Neural crest cell (in vitro differentiated cells): ENCODE measurements at places on chromosomes 16 and 17. TPM values are rescaled to one million over a fixed set of nuclear protein-coding genes. Genes with fewer than 3 reads are reported as not detected.

- no peak for DNase-seq
Observed at GRCh38 chr17:13484020-13484419, 117.7 kb downstream of the HS3ST3A1 start.

DNA sequence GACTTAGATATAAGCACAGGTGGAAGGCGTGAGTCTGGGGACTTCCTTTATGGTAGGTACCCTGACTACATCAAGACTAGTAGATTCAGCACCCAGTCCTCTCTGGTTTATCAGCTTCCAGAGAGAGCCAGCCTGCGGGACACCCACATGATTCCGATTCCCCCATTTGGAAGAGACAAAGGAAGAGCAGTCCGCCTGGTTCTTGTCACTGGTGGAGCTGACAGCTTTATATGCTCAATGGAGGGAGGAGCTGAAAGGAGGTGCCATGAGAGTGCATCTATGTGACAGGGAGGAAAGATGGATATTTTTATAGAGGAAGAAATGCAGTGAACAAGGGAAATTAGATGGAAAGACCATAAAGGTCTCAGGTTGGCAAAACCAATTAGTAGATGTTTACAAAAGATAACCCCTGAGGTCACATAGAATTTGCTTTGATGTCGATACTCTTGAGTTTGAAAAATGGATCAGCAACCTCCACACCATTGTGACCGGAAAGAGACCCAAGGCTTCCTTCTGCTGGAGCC, 437.7 kb downstream of the PMP22 start:
- no peak for DNase-seq

GRCh38 chr17:73342050-73342522, 30.3 kb upstream of the CDC42EP4 start:
- peak; percentile 41 for DNase-seq

GRCh38 chr17:80640366-80641084, 95.9 kb downstream of the RPTOR start:
- no peak for DNase-seq

GRCh38 chr16:89289428-89290395, 72.2 kb downstream of the ZNF778 start:
- peak; percentile 82 for DNase-seq

DNA sequence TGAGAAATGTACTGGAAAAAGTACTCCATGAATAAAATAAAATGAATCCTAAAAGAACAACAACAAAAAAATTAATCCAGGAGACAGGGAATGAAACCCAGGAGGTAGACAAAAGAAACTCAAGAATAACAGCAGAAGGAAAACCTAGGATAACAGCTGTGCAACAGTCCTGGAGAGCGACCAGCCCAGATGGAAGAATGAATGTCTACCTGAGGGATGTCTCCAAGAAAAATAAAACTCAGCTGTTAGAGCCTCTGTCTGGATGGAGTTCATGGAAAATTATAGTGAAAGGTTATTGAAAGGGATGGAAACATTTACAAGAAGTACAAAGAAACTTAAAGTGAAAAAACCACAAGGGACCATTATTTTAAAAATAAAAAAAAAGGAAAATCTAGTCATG, 135.8 kb upstream of the CA10 start:
- DNase-seq = no peak

DNA sequence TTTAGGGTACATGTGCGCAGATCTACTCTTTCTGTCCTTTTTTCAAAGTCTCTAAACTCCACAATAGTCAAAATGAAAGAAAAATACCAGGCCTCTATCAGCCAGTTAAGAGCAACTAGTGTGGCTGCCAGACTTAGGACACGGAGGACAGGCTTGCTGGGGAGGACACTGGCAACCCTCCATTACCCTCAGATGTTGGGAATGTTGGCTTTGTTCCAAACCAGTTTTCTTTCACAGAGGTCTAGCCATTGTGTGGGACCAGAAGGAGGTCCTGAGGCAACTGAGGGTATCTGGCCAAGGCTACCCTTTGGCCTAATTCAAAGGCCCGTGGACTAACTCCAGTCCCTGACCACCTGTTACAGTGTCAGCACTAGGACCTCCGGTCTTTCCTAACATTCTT, 51.2 kb upstream of the MED9 start:
- no peak for DNase-seq

DNA sequence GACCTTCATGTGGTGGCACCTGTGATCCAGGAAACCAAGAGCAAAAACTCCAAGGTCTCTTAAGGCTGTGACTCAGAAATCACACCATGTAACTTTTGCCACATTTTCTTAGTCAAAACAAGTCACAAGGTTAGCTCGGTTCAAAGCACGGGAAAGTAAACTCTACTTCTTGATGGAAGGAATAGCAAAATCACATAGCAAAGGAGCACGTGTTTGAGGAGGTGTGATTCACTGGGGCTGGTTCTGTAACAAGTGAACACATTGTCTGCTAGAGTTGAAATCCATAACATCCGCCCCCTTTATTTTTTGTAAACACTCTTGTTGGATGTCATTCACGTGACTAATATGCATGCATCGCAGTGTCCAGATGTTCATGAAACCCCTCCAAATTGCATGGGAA, 415.0 kb upstream of the MAF start:
- no peak for DNase-seq

DNA sequence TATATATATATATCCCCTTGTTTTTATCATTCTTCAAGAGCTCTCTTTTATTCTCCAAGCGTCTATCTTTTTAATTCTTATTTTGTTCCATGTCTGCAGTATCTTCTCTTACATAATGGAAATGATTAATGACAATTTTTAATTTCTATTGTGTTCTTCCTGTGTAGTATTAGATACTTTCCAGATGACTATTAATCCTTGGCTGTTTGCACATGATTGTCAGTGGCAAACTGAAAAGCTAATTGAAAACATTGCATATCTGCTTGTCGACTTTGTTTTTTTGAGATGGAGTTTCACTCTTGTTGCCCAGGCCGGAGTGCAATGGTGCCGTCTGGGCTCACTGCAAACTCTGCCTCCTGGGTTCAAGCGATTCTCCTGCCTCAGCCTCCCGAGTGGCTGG, 124.7 kb downstream of the BCAS3 start:
- DNase-seq = no peak

DNA sequence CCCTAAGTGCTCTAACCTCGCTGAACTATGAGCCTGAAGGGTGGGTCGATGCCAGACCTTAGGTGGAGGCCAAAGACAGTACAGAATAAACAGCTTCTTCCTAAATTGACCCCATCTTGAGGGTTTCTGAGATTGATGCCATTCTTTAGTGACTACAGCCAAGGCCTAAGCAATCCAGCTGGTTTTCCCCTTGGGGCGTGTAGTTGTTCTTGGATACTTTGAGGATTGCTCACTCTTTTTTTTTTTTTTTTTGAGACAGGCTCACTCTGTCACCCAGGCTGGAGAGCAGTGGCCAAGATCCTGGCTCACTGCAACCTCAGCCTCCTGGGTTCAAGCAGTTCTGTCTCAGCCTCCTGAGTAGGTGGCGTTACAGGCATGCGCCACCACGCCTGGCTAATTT, 2.0 kb downstream of the OVCA2 start:
- no peak for DNase-seq

CRYM gene
- 1.2 and 2.2 TPM in 2 replicates for total RNA-seq

CDYL2 gene
- total RNA-seq = 4.5 and 5.2 TPM in 2 replicates

ZG16B gene
- not detected in 2 replicates for total RNA-seq

STX1B gene
- total RNA-seq = 12.1 and 14.1 TPM in 2 replicates

PRMT7 gene
- total RNA-seq = 68.9 and 71.9 TPM in 2 replicates

HYDIN gene
- total RNA-seq = 7.5 and 7.8 TPM in 2 replicates

EPOP gene
- total RNA-seq = 13.0 and 13.8 TPM in 2 replicates

QRICH2 gene
- 10.6 and 12.3 TPM in 2 replicates for total RNA-seq

MYLK3 gene
- 0.33 and 1.0 TPM in 2 replicates for total RNA-seq

C16orf74 gene
- total RNA-seq = 1.2 TPM in 2 replicates

HBA2 gene
- total RNA-seq = not detected in 2 replicates

ZNF747 gene
- 10.5 and 11.3 TPM in 2 replicates for total RNA-seq
